ENCODE measurements at places on chromosomes 4 and X. TPM values are rescaled to one million over a fixed set of nuclear protein-coding genes. Genes with fewer than 3 reads are reported as not detected.

Gene HS6ST2
- total RNA-seq = 2.8 TPM

Gene RENBP
- total RNA-seq = 2.2 TPM

Gene PLRG1
- total RNA-seq = 41.3 TPM

DNA sequence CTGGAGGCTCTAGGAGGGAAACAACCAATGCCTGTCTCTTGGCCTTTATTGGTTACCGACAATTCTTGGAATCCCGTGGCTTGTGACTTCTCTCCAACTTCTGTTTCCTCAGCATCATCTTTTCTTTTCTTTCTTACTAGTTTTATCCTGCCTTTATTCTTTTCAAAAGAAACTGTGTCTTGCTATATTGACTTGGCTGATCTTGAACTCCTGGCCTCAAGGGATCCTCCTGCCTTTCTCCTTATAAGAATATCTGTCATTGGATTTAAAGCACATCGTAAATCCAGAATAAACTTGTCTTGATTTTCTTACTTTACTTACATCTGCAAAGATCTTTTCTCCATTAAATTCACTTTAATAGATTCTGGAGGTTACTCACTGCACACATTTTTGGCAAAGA is 49.9 kb upstream of the UGT2B10 start:
- H3K4me1 ChIP-seq = no peaks in the 10 kb centered on the region
- H3K27me3 ChIP-seq = no peaks in the 10 kb centered on the region
- no peak overlapping the region for H3K4me3 ChIP-seq
- H3K36me3 ChIP-seq = no peaks in the 10 kb centered on the region
- H3K27ac ChIP-seq = no peak overlapping the region

Gene PAGE4
- not detected for total RNA-seq

All from gastrocnemius medialis (tissue), 4 donors.